ENCODE measurements at places on chromosomes 1 and 21. TPM values are rescaled to one million over a fixed set of nuclear protein-coding genes. Genes with fewer than 3 reads are reported as not detected.

DNA sequence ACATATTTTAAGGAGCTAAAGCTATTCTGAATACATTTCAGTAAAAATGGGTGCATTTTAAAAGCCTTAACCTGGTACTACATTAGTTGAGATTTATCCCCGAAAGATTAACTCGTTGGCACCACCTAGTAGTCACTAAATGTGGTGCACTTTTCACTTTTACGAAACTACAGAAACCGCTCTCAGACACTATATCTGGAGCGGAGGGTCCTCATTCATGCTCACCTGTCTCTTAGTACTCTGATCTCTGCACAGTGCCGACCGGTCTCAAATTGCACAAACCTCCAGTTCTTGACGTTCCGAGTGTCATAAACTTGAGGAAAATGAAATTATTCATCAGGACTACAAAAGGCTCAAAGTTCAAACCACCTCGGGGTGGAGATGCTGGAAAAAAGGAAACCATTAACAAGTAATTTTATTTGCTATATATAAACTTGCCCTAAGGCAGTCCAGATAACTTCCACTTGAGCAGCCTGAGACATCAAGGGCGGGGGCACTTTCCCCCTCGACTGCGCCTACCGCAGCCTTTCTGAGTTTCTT lies 722 bp downstream of the LZIC start:
- peaks cover 6% of the 10 kb centered on the region for H3K36me3 ChIP-seq
- H3K27ac ChIP-seq, result peak overlapping the region; percentile 98
- peak; percentile 30 for DNase-seq
- no peaks in the 10 kb centered on the region for H3K27me3 ChIP-seq
- H3K4me1 ChIP-seq, result peaks cover 18% of the 10 kb centered on the region

KPRP gene
- not detected for total RNA-seq

DNA sequence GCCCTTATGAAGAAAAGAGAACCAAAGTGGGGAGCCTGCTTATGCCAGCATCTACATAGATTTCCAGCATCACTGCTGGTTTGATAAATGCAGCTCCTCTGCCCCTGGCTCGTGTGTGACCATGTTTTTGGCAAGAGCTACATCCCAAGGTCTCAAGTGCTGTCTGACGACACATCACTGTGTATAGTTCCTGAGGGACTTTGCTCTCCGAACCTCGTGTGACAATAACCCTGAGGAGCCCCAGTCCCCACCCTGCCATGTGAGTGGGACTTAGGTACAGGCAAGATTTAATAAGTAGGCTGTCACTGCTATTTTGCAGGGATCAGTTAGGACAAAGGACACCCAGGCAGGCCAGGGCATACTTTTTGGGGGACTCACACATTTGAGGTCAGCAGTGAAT lies 28.8 kb upstream of the RERE start:
- DNase-seq, result no peak
- peaks cover 7% of the 10 kb centered on the region for H3K4me1 ChIP-seq
- no peak overlapping the region for H3K4me3 ChIP-seq
- H3K27ac ChIP-seq, result no peak overlapping the region
- H3K27me3 ChIP-seq, result no peaks in the 10 kb centered on the region

- DNase-seq, result no peak
- no peak overlapping the region for H3K27ac ChIP-seq
- H3K27me3 ChIP-seq, result no peaks in the 10 kb centered on the region
- peaks cover 38% of the 10 kb centered on the region for H3K4me1 ChIP-seq
These were observed 28.4 kb downstream of the RNF2 start for GRCh38 chr1:185073725-185074124.

- peak overlapping the region; percentile 22 for H3K27ac ChIP-seq
- peak; percentile 25 for DNase-seq
- H3K36me3 ChIP-seq, result peaks cover 47% of the 10 kb centered on the region
- H3K27me3 ChIP-seq, result no peaks in the 10 kb centered on the region
- H3K4me3 ChIP-seq, result no peak overlapping the region
These were observed 83.4 kb downstream of the VPS26C start for GRCh38 chr21:37183749-37184148.
